B cell (primary cell): ENCODE measurements at places on chromosomes 5 and 9. TPM values are rescaled to one million over a fixed set of nuclear protein-coding genes. Genes with fewer than 3 reads are reported as not detected.

Gene FBXO38
- 14.4 and 22.5 TPM in 2 replicates for polyA plus RNA-seq

Gene PITX1
- polyA plus RNA-seq = 0.10 and 0.13 TPM in 2 replicates

DNA sequence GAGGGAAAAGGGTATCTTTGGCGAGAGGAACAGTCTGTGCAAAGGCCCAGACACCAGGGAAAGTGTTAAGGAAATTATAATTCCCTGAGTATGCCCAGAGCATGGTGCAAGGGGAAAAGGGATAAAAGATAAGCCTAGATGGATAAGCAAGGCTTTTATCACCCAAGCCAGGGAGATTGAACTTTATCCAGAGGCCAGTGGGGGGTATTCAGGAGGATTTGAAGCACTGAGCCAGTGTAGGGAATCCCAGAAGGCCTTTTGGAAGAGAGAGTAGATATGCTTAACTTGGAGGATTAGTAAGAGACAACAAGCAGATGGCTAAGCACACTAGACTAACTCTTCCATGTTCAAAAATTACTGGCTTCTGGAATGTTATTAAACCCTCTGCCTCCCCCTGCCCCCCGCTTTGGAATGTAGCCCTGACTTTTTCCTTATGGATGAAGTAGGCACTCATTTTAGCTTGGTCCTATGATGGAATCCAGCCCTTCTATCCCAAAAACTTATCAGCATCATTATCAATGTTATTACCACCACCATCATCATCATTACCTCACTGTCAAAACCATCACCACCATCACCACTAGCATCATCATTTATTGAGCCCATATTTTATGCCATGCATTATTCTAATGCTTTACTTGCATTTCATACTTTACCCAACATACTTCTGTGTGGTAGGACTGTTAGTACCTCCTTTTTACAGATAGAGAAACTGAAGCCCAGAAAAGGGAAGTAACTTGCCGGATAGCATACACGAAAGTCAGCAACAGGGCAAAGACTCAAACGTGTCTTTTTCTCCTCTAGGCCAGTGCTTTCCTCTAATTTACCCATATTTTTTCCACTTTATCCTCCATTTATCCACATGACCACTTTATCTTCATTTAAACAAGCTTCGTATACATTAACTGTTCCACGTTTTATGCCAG is 237.0 kb downstream of the PAPPA start:
- no peak overlapping the region for H3K27ac ChIP-seq
- no peaks in the 10 kb centered on the region for H3K27me3 ChIP-seq
- no peaks in the 10 kb centered on the region for H3K36me3 ChIP-seq
- no peak overlapping the region for H3K4me3 ChIP-seq
- no peaks in the 10 kb centered on the region for H3K4me1 ChIP-seq

Gene OSTF1
- 29.1 and 33.8 TPM in 2 replicates for polyA plus RNA-seq

DNA sequence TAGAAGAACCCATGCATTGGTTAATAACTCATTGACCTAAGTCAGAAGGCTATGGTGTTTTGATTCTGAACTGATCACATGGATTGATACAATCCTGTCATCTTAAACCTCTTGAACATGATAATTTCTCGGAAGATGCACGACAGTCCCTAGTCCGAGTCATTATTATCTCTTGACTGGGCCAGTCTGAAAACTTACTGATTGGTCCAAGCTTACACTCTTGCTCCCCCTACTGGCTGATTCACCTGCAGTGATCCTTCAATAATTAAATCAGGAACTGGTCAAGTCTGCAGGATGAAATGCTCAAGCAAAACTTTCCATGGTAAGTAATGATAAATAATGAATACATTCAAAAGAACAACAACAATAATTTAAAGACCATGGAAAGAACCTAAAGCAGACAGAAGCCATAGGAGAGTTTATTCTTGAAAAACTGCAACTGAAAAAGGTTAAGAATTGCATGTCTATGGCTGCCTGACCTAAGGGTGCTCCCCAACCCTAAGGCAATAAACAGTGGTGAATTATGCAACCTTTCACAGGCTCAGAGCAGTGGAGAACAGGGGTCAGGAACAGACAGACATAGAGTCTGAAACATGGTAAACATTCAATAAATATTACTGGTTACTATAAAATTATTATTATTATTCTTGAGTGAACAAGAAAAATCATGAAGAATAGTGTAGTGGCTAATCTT is 79.3 kb downstream of the BRINP1 start:
- H3K27ac ChIP-seq = no peak overlapping the region
- H3K4me1 ChIP-seq = no peaks in the 10 kb centered on the region
- no peaks in the 10 kb centered on the region for H3K36me3 ChIP-seq
- no peaks in the 10 kb centered on the region for H3K27me3 ChIP-seq
- DNase-seq = peak; percentile 35
- H3K4me3 ChIP-seq = no peak overlapping the region

DNA sequence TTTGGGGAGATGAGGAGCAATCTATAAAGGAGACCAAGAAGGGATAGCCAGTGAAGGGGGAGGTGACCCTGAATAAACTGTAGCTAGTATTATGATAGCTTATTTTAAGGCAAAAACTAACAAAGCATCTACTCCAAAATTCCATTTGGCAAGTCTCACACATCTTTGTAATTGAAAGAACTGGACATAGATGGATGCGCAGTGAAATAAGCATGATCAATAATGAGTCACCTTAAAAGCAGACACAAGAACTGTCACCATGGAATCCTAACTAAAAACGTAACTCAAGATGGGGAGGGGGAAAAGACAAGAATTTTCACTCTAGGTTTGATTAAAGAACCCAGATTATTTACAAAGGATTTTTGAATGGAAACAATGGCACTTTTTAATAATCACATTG is 164.5 kb downstream of the MED27 start:
- H3K36me3 ChIP-seq = no peaks in the 10 kb centered on the region
- H3K27ac ChIP-seq = no peak overlapping the region
- no peak overlapping the region for H3K4me3 ChIP-seq
- no peak for DNase-seq
- H3K27me3 ChIP-seq = no peaks in the 10 kb centered on the region

GRCh38 chr5:145723516-145723915 is 111.6 kb downstream of the PRELID2 start:
- no peak overlapping the region for H3K4me3 ChIP-seq
- DNase-seq = no peak
- no peaks in the 10 kb centered on the region for H3K4me1 ChIP-seq
- no peaks in the 10 kb centered on the region for H3K27me3 ChIP-seq
